Transverse colon (tissue), 4 donors: ENCODE measurements at places on chromosomes 12 and 14. TPM values are rescaled to one million over a fixed set of nuclear protein-coding genes. Genes with fewer than 3 reads are reported as not detected.

DNA sequence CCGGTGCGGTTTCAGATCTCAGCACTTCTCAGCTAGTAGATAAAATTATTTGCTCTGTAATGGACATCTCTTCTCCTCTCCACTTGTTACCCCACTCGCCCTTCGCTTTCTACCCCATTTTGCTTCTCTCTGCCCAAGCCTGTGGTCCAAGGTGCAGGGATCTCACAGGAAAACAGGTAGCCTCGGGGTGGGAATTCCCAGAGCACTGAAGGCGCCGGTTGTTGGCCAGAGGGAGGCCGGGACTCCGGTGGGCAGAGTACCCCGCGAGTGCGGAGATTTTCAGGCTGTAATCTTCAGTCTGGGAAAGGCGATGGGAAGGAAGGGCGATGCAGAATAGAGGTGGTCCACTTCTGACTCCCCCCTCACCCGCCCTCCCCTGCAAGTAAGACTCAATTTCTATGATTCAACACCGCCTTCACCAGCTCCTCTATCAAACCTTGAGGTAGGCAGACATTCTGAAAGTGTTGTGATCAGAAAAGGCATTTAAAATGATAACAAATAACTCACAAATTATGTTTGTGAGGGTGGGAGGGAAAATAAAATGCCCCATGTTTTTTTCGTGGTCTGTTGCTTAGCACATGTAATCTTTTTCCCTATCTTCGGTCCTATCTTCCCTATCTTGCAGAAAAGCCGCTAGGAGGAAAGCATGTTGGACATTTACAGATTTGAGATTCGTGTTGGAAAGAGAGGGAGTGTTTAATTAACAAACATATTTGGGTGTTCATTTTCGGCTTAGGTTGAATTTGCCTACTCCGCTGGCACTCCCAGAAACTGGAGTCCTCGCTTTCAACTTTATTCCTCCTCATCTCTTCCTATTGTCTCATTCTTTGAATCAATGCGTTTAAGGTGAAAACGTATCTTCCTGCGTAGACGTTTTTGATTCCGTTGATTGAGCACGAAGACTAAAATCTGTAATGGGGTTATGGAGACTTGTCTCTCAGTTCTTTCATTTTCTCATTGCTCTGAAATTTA lies 8.5 kb downstream of the FOXG1 start:
- no peak for DNase-seq

- DNase-seq: peak; percentile 39
Measured at GRCh38 chr12:130920723-130921381, 32.9 kb upstream of the ADGRD1 start.

- no peak for DNase-seq
Measured at GRCh38 chr14:24298892-24299254, 707 bp downstream of the DHRS1 start.

- no peak for DNase-seq
Measured at GRCh38 chr14:77043984-77044485, 15.5 kb upstream of the IRF2BPL start.

DNA sequence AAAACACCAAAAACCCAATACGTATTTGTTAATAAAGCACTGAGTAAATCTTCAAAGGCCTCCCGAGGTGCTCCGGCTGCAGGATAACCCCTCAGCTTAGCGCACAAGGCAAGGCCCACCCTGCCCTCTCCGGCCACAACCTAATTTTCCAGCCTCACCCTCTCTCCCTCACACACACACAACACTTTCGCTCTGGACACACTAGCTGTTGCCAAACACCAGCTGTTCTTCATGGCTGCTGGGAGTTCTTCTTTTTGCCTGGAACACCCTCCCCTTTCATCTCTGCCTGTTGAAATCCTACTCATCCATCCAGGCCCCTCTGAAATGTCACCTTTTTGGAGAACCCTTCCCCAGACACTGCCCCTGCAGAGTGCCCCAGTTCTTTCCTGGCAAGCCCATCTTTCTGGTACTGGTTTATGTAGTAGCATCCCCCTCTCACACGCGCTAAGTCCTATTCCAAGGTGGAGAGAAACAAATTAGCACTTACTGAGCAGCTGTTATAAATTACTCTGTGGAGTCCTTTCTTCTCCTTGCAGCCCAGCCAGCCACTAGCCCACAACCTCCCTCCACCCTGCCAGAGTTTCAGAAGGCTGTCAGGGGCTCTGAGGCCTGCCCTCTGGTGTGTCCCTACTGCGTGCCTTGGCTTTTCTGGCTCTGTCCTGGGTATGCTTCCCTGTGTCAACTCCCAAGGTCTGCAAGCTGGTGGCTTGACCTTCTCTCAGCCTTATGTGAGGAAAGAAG lies 805 bp upstream of the CRACR2A start:
- DNase-seq: no peak

- DNase-seq: no peak
Measured at GRCh38 chr12:88218293-88218692, 76.2 kb downstream of the TMTC3 start.

DNA sequence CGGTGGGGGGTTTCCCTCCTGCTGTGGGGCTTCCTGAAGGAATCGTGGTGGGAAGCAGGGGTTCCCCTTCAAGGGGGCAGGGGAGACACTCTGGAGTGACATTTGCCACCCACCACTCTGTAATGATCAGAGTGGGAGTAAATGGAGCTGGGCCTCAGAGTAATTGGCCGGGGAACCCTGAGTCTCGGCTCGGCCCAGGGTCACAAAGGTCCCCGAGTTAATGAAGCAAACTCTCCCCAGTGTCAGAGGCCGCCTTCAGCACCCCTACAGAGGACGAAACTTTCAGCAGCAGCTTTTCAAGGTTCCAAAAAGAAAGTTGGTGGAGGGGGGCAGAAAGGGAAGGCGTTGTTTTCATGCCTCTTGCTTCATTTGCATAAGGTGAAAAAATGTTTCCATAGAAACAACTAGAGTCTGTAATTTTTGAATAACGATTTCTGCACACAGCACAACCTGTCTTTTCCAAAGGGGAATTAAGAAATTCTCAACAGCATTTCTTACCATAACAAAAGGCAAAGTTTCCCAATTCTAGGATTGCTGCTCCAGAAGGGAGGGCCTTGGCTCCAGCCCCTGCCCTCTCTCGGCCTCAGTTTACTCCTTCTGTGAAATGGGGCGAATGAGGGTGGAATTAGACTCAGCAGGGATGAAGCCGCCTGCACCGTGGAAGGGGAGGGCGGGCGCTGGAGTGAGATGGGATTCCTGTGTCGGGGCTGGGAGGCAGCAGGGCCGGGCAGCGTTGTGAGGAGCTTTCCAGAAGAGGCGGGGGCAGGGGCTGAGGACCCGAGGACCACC lies 67.0 kb upstream of the BEGAIN start:
- DNase-seq: no peak

DNA sequence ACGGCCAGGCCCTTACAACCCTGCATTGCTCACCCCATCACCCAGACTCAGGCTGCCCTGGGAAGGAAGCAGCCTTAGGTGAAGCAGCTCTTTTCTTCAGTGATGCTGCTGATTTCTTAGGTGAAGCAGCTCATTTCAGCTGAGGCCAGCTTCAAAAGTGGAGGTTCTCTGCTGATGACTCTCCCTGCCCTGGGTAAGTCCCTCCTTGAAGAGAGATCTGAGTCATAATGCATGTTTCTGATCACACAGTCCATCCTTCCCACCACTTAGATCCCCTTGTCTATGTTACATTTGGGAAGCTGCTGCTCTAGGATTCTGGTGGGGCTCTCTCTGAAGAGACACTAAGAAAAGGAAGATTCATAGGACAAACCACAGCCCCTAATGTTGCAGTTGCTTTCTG lies 17.2 kb upstream of the ZNF140 start:
- no peak for DNase-seq

DNA sequence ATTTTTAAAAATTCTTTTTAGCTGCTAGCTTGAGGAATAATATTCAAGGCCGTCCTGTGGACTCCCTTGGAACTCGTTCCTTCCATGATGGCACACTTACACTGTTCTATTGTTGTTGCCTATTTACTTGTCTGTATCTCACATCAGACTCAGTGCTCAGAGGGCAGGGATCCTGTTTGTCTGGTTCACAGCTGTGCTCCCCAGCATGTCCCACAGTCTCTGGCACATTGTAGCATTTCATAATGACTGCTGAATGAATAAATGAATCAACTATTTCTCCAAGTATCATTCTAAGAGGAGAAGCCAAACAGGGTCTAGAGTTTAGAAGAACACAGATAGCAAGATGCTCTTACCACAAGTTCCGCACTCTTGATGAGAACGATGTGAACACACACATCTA lies 48.0 kb downstream of the NTN4 start:
- DNase-seq: no peak

- DNase-seq: no peak
Measured at GRCh38 chr12:70486588-70486987, 120.5 kb downstream of the KCNMB4 start.

- no peak for DNase-seq
Measured at GRCh38 chr12:45708901-45709300, 20.6 kb upstream of the ARID2 start.

DNA sequence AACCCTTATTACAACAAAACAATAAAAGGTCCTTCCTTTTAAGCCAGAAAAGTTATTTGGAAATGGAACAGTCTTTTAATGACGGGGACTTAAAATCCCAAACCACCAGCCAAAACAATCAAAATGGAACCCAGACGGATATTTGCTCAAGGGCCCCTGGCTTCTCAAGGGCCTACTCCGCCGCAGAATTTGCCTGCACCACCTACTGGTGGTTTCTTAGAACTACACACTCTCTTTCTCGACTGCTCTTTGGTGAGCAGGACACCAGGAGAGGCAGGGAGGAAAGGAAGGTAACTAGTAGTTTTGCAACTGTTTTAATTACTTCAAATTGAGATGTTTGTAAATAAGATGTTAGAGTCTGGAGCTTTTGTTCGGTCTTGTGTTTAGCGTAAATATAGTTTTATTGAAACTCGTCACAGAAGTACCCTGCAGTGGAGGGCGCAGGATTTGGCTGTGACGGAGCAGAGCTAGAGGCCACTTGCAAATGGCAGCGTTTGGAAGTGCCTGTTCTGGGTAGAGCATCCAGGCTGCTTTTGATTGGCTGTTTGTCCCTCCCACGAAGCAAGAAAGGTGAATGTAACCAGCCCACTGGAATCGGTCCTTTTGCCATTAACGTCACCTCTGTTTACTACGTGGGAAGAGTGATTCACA lies 238.5 kb downstream of the CACNA1C start:
- peak; percentile 49 for DNase-seq

DNA sequence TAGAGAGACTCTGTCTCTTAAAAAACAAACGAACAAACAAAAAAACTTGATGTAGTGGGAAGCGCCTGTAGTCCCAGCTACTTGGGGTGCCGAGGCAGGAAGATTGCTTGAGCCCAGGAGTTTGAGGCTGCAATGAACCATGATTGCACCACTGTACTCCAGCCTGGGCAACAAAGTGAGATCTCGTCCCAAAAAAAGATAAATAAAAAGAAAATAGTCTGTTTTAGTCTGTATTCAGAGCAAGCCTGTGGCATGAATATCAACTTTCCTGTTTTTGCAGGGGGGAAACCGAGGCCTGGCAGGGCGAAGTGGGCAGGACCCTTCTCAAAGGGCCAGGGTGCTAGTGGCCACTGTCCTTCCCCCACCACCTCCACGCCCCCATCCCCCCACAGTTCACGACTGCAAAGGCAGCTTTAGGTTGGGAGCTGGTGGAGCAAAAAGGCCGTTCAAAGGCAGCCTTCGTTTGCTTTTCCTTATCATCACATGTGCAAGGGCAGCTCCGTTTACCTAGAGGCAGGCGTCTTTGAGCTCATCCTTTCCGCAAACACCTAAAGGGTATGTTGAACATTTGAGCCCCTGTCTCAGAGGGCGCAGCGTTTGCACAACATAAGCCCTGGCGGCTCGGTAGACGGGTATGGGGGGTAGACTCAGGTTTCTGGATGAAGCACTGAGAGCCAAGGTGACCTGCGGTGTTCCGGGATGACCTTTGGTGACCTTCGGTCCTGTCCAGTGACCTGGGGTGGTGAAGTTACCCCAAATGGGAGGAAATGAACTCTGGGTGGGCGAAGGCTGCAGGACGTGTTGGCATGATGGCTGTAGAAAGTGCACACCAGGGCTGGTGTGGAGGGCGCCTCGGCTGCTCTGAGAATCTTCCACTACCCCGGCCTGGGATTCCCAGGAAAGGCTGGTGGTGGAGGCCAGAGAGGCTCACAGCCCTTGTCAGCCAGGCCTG lies 8.7 kb upstream of the MEG3 start:
- no peak for DNase-seq

- no peak for DNase-seq
Measured at GRCh38 chr12:95083938-95084337, 10.5 kb upstream of the NR2C1 start.

Gene CATSPERB
- 1.2 TPM for total RNA-seq

Gene BEST3
- not detected for total RNA-seq

Gene POP5
- total RNA-seq: 31.5 TPM

Gene DNAJC22
- 25.4 TPM for total RNA-seq

Gene LRFN5
- 4.5 TPM for total RNA-seq
